Urinary bladder (tissue), 4 donors: ENCODE measurements at places on chromosomes 16 and 17. TPM values are rescaled to one million over a fixed set of nuclear protein-coding genes. Genes with fewer than 3 reads are reported as not detected.

SOX9 gene
- 3.2 TPM for total RNA-seq

PIRT gene
- 1.9 TPM for total RNA-seq

TTYH2 gene
- 20.1 TPM for total RNA-seq

HOXB7 gene
- total RNA-seq: 2.5 TPM

NHERF2 gene
- 25.9 TPM for total RNA-seq

CD300LF gene
- total RNA-seq: 0.63 TPM

TBC1D3G gene
- not detected for total RNA-seq

KRT25 gene
- not detected for total RNA-seq
